ENCODE measurements at places on chromosomes 2 and 18.
A peak's percentile ranks its signal among the peaks of the same experiment; 100 is the strongest.

DNA sequence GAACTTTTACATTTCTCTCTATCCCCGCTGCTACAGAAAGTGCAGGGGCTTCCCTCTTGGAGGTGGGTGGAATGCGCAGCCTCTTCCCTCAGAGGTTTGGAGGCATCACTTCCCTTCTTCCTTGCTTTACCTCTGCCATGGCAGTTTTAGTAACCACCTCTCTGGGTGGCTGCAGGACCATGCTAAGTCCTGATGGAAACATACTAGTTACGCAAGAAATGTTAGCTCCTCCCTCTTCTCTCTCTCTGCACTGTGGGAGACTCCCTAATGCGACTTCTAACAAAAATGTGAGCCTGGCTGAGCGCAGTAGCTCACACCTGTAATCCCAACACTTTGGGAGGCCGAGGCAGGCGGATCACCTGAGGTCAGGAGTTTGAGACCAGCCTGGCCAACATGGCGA lies 116.8 kb upstream of the RAB6C start:
- no peak for DNase-seq

DNA sequence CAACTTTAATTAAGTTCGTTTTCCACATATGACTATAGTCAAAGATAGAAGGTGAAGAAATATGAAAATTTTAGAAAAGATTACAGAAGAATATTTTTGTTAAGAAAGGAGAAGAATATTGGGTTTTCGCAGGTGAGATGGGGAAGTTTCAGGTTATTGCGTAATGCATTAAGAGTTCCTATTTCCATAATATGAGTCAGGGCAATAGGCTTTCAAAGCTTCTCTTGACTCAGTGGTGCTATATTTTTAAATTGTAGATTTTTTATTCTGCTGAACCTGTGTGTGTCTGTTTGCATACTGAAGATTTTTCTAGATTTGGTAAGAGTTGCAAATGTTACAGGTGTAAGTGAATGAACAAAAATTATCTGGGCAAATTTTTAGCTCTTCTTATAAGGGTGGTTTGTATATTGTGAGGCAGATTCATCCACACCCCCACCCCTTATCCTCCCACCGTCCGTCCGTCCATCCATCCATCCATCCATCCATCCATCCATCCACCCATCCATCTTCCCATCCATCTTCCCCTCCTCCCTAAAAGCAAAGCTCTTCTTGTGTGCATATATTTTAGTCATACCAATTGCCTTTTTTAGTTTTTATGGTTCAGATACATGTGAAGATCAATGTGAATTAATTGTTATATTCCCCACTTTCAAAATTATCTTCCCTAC lies 69.6 kb downstream of the MYO1B start:
- DNase-seq, result no peak

GRCh38 chr18:48728204-48728833 lies 189.5 kb downstream of the CTIF start:
- DNase-seq, result peak; percentile 99

- DNase-seq, result no peak
Measured at GRCh38 chr2:1459727-1460126, 46.5 kb downstream of the TPO start.

GRCh38 chr2:196170213-196170605 lies 1.2 kb downstream of the STK17B start:
- peak; percentile 60 for DNase-seq

DNA sequence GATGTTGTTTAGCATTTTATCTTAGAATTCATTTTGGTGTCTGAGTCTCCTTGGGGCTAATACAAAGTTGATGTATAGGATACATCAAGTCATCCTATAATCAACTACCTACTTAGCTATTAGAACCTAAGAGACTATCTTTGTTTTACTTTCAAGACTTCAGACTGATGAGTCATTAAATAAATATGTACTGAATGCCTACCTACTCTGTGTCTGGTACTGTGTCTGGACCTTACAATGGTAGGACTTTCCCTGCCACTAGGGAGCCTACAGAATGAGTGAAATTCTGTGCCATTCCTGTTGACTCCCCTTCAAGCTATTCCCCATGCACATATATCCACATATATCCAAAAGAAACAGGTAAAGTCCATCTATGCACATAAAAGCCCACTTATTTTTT lies 114.5 kb downstream of the ERBB4 start:
- DNase-seq, result peak; percentile 29

DNA sequence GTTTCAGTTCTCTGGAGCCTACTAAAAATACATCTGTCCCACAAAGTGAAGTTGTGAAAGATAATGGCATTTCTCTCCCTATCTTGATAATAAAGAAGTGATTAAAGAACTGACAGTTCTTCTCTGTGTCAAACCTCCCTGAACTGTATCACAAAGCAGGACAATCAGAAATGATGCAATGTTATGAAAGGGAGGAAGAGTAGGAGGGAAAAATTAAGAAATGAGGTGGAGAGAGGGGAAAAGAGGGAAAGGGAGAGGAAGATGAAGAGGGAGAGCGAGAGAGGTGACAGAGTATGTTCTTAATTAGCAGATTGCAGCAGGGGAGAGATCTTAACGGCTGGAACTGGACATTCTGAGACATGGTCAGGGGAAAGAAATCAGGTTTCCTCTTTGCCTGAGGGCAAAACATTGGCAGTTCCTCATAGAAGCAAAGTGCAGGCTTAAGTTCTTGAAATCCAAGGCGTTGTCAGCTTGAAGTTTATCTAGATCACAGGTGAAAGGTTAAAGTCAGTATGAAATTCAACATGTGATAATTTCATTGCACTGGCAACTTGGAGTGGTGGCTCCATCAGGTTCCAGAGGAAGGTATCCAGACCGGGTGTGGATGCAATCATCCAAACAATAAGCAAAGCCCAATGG lies 54.6 kb downstream of the RDH14 start:
- no peak for DNase-seq

DNA sequence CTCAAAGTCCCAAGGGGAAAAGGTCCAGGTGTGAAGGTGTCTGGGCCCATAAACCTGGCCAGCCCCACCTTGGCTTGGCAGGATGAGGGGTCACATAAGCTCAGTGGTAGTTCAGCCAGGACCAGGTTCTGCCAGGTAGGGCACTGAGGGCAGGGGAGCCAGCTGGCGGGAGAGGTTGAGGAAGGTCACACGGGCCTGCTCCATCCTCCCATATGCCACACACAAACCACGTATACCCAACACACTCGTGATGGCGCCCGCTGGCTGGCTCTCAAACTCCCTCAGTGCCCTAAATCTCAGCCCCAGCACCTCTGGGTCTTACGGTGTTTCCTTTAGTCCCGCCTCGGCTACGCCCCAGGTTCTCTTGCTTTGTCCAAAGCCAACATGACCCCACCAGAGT lies 160.5 kb downstream of the ZFP36L2 start:
- no peak for DNase-seq

GRCh38 chr18:48022021-48022420 lies 91.6 kb upstream of the SMAD2 start:
- DNase-seq, result no peak

- DNase-seq, result peak; percentile 11
Measured at GRCh38 chr2:180662941-180663471, 317.4 kb upstream of the UBE2E3 start.

GRCh38 chr2:111149882-111150455 lies 29.3 kb downstream of the BCL2L11 start:
- no peak for DNase-seq

DNA sequence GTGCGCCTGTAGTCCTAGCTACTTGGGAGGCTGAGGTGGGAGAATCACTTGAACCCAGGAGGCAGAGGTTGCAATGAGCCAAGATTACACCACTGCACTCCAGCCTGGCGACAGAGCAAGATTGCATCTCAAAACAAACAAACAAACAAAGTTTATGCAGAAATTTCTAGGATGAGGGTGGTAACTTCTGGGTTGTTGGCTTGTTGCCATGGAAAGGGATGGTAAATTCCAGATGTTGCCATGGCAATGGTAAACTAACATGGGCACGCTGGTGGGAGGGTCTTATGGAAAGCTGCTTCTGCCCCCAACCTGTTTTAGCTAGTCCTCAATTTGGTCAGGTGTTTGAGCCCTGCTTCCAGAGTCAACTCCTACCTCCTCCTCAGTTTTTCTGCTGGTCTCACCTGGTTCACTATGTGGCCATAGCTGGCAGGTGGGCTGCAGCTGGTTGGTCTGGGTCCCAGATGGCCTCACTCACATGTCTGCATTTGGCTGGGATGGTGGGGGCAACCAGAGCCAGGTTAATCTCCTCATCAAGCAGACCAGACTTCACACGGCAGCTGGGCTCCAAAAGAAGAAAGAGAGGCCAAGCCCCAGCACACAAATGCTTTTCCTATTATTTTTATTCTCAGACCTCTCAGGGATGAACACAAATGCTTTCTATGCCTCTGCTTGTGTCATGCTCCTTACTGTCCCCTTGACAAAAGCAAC lies 26.6 kb upstream of the TEX44 start:
- no peak for DNase-seq

GRCh38 chr2:209946539-209946938 lies 55.9 kb upstream of the RPE start:
- no peak for DNase-seq

DNA sequence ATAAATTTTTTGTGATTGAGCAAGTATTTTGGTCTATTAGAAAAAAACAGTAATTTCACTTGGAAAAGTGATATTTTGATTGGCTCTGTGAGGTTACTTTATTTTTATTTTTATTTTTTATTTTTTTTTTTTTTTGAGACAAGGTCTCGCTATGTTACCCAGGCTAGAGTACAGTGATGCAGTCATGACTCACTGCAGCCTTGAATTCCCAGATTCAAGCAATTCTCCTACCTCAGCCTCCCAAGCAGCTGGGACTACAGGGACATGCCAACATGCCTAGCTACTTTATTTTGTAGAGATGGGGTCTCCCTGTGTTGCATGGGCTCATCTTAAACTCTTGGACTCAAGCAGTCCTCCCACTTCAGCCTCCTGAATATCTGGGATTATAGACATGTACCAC lies 60.9 kb upstream of the MGAT5 start:
- peak; percentile 70 for DNase-seq

DNA sequence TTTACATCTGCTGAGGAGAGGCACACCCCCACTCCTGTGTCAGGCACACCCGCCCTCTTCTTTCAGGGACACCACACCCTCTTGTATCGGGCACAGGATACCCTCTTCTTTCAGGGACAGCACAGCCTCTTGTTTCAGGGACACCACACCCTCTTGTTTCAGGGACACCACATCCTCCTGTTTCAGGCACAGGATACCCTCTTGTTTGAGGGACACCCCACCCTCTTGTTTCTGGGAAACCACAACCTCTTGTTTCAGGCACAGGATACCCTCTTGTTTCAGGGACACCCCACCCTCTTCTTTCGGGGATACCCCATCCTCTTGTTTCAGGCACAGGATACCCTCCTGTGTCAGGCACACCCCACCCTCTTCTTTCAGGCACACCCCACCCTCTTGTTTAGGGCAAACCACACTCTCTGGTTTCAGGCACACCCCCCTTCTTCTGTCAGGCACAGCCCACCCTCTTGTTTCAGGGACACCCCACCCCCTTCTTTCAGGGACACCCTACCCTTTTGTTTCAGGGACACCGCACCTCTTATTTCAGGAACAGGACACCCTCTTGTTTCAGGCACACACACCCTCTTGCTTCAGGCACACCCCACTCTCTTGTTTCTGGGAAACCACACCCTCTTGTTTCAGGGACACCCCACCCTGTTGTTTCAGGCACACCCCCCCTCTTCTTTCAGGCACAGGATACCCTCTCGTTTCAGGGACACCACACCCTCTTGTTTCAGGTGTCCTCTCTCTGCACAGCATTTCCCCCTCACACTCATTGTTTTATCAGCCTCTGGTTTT lies 96.2 kb downstream of the TPO start:
- DNase-seq, result no peak

DNA sequence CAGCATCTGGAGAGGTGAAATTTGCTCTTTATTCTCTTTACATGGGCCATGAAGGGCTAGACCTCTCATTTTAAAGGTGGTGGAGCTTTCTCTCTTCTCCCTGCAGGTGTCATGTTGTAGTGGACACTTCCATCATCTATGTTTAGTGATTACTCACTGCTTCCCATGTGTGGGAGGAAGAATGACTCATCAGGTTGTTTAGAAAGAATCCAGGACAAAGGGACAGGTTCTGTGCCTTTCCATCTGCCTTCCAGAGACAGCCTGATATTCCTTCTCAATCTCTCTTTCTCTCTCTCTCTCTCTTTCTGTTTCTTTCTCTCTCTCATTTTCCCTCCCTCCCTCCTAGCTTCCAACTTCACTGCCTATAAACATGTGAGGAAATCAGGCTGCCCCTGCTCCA lies 38.7 kb downstream of the SCG2 start:
- DNase-seq, result peak; percentile 80

GRCh38 chr18:36296650-36297416 lies 680 bp upstream of the FHOD3 start:
- peak; percentile 80 for DNase-seq

DNA sequence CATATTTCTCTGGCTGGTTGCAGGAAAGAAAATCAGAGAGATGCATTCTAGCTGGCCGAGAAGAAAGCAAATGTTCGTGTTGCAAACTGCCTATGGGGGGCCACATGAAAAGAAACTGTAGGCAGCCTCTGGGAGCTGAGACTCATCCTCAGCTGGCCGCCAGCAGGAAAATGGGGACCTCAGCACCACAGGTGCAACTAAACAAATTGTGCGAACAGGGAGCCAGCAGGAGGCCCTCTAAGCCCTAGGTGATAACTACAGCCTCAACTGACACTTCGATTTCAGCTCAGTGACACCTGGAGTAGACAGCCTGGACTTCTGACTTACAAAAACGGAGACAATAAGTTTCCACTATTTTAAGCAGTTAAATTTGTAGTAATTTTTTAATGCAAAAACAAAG lies 107.3 kb downstream of the DTNB start:
- DNase-seq, result no peak

DNA sequence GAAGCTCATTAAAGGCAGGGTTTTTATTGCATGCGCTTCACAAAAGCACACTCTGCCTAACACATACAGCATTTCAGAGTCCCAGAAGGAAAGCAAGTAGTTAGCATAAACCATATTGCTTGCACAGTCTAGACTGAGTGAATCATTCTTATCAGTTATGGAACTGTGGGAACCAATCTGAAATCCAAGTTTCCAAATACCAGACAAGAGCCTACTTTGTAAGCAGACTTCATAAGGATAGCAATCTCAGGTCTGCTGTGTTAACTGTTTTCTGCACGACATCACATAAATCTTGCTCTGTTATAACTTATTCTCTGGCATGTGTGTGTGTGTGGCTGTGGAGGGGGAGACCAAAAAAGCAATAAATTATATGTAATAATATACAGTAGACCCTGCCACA lies 608.1 kb upstream of the REG3G start:
- no peak for DNase-seq

GRCh38 chr2:143819190-143819735 lies 690.0 kb downstream of the ARHGAP15 start:
- DNase-seq, result peak; percentile 48

- peak; percentile 67 for DNase-seq
Measured at GRCh38 chr2:101844055-101844635, 146.6 kb downstream of the MAP4K4 start.

DNA sequence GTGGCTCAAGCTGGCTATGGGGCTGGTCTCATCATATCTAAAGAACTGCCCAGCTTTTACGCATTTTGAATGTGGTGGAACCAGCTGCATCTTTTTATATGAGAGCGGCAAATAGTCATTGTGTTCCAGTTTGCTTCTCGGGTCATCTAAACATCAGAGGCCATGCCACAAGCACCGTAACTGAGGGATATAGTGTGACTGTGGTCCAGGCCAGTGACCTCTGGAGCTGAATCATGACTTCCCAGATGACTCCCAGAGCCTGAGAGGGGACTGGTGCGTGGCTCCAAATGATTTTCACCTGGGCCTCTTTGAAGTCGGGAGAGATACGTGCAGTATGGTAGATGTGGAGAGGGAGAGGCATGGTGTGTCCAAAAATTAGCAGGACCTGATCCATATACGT lies 271.0 kb downstream of the NEDD4L start:
- peak; percentile 33 for DNase-seq
